ENCODE measurements at places on chromosomes 7 and 10. TPM values are rescaled to one million over a fixed set of nuclear protein-coding genes. Genes with fewer than 3 reads are reported as not detected.

GRCh38 chr7:158802535-158803366, 26.6 kb downstream of the ESYT2 start:
- no peak for DNase-seq

- no peak for DNase-seq
Observed at GRCh38 chr10:73522263-73522662, 26.4 kb upstream of the PPP3CB start.

DNA sequence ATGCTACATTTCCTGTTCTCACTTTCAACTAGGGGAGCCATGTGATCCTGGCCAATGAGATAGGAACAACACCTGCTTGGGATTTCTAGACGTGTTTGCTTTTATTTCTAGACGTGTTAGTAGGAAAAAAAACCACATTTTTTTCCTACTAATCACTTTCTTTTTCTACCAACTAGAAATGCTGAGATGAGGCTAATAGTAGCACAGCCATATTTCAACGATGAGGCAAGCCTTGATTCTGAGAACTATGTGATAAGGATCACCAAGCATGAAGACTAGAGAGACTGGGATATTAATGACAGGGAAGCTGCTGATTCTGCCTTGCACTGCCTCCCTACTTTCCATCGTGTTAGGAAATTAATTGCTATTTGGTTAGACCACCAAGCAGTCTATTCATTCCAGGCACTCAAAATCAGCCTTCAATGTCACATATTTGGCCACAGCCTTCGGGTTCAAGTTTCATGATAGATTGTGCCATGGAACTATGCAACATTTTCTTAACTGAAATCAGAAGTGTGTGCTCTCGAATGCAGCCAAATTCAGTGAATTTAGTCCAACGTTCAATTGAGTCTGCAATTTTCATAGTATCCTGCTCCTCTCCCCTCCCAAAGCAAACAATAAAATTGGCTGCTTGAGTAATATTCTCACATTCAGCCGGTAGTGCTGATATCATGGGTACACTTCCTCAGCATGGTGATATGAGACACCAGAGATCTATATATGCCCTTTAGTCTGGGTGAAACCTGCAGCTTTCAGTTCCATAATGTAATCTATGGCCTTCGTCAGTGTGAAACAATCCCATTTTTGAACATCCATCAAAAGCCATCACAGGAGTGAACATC, 98.1 kb downstream of the GPR37 start:
- no peak for DNase-seq

- no peak for DNase-seq
Observed at GRCh38 chr7:156781972-156782371, 111.0 kb downstream of the LMBR1 start.

GRCh38 chr10:116669832-116670644, 49.3 kb downstream of the PNLIPRP2 start:
- no peak for DNase-seq

The TMEM248 gene
- 82.1 TPM for total RNA-seq

GRCh38 chr10:77613476-77614130, 24.0 kb downstream of the KCNMA1 start:
- no peak for DNase-seq

The SLC13A1 gene
- total RNA-seq = not detected

The FLNC gene
- total RNA-seq = 136 TPM

The OR6B1 gene
- not detected for total RNA-seq

The ANK3 gene
- 86.9 TPM for total RNA-seq

- DNase-seq = no peak
Observed at GRCh38 chr10:61850376-61850775, 51.1 kb upstream of the ARID5B start.

DNA sequence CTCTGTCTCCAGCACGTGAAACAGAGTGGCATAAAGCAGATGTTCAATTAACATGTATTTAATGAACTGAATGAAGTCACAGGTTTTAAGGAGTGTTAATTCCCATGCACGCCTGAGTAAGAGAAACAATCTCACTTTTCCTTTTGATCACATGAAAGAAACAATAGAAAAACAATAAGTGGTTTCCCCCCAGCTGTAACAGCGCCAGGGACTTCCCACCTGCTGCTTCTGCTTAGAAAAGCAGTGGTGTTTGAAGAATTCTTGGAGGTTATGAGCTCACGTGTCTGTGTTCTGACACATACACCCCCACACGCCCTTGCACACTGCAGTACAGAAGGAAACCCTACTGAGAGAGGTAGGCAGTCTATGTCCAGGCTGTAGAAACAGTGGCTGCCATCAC, 51.3 kb upstream of the FRMD4A start:
- DNase-seq = no peak

- DNase-seq = no peak
Observed at GRCh38 chr7:152587366-152587765, 88.6 kb downstream of the XRCC2 start.

DNA sequence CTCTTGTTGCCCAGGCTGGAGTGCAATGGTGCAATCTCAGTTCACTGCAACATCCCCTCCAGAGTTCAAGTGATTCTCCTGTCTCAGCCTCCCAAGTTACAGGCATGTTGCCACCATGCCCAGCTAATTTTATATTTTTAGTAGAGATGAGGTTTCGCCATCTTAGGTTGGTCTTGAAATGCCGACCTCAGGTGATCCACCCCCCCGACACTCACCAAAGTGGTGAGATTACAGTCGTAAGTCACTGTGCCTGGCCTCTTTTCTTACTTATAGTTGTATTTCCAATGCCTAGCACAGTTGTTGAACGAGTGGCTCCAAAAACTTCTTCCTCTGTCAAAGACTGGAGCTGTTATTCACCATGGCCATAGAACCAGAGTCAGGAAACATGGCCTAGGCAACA, 6.7 kb downstream of the RNF216 start:
- DNase-seq = no peak

GRCh38 chr10:427761-428519, 261.5 kb downstream of the DIP2C start:
- DNase-seq = no peak

GRCh38 chr10:14812271-14812670, 25.6 kb downstream of the CDNF start:
- no peak for DNase-seq

- no peak for DNase-seq
Observed at GRCh38 chr7:159108491-159108890, 36.2 kb downstream of the VIPR2 start.

DNA sequence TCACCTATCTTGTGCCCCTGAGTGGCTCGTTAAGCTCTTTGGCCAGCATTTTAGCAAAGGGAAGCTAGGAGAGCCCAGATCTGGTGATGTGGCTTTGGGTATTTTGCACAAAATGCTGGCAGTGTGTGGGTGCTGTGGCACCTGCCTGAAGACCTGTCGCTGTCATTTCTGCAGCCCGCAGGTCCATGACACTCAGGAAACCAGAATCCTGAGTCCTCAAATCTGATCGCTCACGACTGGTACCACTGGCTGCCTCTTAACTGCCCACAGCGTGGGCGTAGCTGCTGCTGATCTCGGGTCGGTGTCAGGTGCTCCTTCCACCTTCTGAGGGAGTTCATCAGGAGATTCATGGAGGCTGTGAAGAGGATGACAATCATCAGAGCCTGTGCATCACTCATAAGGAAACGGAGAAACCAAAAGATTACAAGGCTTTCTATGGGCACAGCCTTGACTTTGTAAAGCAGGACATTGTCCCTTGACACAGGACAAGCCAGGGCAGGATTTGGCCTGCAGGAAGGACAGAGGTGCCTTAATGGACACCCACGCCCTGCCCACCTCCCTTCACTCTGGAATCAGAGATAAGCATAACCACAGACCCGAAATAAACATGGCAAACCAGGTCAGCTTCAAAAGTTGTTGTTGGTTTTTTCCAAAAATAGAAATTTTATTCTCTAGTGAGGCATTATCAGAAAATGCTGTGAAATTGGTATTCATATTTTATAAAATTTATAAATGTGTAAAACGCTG, 71.0 kb upstream of the STK17A start:
- no peak for DNase-seq

DNA sequence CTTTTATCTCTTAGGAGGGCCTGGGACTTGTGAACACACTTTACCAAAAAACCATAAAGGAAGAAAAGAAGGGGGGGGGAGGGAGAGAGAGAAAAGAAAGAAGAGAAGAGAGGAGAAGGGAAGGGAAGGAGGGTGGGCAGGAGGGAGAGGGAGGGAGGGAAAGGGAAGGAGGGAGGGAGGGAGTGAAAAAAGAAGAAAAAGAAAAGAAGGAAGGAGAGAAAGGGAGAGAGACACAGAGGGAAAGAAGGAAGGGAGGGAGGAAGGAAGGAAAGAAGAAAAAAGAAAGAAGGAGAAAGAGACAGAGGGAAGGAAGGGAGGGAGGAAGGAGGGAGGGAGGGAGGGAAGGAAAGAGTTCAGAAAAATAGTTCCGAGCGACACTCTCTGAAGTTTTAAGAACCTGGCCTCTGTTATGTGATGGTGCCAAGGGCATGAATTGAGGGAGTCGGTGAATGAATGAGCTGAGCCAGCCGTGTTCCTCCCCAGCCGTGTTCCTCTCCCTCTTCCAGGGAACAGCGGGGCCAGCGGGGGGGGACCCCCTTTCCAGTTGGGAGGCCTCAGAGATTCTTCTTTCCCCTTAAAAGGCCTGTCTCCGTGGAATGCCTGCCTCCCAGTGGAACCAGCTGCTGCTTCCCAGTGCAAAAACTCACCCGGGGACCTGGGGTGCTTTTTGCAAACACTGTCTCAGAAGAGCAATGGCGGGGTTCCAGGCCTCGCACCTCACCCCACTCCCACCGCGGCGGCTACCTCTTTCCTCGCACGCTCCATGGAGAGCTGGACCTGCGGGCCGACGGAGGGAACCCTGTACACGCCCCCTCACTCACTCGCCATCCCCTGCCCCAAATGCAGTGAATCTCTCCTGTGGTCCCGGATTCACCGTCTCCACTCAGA, 84.1 kb downstream of the FOXL3 start:
- DNase-seq = no peak

GRCh38 chr7:121397822-121398221, 1.7 kb upstream of the FAM3C start:
- DNase-seq = no peak

DNA sequence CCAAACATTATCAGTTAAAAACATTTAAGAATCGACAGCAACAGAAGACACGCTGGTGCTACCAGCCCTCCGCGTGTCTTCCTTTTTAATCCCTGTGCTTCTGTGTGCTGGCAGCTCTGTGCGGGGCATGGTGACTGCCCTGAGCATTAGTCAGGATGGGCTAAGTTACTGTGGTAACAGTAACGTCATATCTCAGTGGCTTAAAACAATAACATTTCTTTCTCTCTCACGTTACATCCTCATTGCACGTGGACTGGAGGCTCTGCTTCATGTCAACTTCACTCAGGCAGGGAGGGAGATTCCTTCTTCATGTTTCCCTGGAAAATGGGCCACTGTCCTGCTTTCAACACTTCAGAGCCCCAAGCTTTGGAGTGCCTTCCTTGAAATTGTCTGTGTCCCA, 378.5 kb downstream of the CCSER2 start:
- DNase-seq = no peak

DNA sequence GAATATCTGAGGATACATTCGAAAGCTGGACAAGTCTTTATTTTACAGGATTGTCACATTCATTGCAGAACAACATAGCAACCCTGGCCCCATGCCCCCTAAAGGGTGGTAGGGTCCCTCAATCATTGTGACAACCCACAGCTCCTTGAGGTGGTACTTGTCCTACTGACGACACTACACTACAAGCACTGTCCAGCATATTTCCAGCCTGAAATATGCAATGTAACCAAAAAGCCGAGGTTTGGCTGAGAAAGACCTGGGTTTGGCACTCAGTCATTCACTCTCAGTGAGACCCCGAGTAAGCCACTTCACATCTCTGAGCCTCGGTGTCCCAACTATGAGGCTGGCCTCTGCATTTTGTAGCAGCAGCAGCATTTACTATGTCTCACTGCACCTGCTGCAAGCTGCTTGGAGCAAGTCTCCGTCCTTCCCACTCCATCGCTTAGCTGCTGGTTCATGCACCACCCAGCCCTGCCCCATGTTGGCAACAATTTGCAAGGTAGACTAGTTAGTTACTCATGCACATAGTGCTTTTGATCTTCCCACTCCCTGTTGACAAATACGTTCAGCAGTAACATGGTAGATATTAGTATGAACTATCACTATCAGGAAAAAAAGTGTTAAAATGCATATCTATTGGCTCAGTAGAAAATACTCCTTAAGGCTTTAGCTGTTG, 43.6 kb upstream of the TNPO3 start:
- no peak for DNase-seq

DNA sequence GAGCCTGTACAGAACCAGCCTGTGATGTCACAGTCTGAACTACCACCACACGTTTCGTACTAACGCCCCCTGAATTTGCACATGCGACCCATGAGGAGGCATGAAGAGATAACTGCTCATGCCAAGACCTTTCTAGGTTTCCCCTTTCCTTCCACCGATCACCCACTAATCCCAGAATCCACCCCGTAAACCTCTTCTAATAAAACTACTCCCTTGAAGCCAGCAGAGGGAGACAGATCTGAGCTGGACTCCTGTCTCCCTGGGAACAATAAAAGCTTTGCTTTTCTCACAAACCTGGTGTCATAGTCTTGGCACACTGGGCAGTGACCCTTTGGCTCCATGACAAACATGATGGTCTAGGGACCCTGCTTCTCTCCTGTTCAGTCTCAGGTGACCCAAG, 144.5 kb downstream of the FRMD4A start:
- DNase-seq = no peak
